ENCODE measurements at places on chromosomes 4 and X. TPM values are rescaled to one million over a fixed set of nuclear protein-coding genes. Genes with fewer than 3 reads are reported as not detected.

GRCh38 chr4:63460075-63460474 is 949.2 kb downstream of the TECRL start:
- DNase-seq, result no peak

- DNase-seq, result no peak
Measured at GRCh38 chr4:38482696-38483095, 181.3 kb upstream of the KLF3 start.

REELD1 gene
- 0.84 TPM for polyA plus RNA-seq

- no peak for DNase-seq
Measured at GRCh38 chr4:139304920-139305319, 2.6 kb upstream of the NDUFC1 start.

GRCh38 chrX:21623778-21624501 is 34.2 kb downstream of the KLHL34 start:
- DNase-seq, result no peak

ZXDB gene
- polyA plus RNA-seq, result 4.0 TPM

- DNase-seq, result peak; percentile 24
Measured at GRCh38 chr4:176002007-176002613, 63.5 kb upstream of the WDR17 start.

PGAM4 gene
- not detected for polyA plus RNA-seq

- peak; percentile 80 for DNase-seq
Measured at GRCh38 chr4:140094438-140095420, 59.3 kb downstream of the MAML3 start.

- no peak for DNase-seq
Measured at GRCh38 chrX:96538104-96538725, 146.4 kb upstream of the DIAPH2 start.

GRCh38 chr4:2859514-2859913 is 15.9 kb downstream of the ADD1 start:
- DNase-seq, result no peak

- DNase-seq, result no peak
Measured at GRCh38 chr4:185318679-185319078, 77.0 kb downstream of the LRP2BP start.

- DNase-seq, result no peak
Measured at GRCh38 chrX:34300871-34301270, 168.8 kb upstream of the FAM47A start.
